ENCODE measurements at places on chromosomes 6 and 20. TPM values are rescaled to one million over a fixed set of nuclear protein-coding genes. Genes with fewer than 3 reads are reported as not detected.

The PI3 gene
- total RNA-seq, result 46.2 TPM

The FNDC11 gene
- total RNA-seq, result 3.7 TPM

The SLC17A2 gene
- total RNA-seq, result 0.14 TPM

The SSR1 gene
- 55.5 TPM for total RNA-seq

The FERMT1 gene
- 0.21 TPM for total RNA-seq
